Esophagus squamous epithelium (tissue), 5 donors: ENCODE measurements at places on chromosomes 16 and 17.

GRCh38 chr17:6936370-6937028 is 59.4 kb upstream of the ALOX12 start:
- DNase-seq: no peak

GRCh38 chr17:4948931-4949320 is 596 bp upstream of the PFN1 start:
- no peak for DNase-seq

- no peak for DNase-seq
Observed at GRCh38 chr16:73166441-73166851, 118.5 kb upstream of the ZFHX3 start.

DNA sequence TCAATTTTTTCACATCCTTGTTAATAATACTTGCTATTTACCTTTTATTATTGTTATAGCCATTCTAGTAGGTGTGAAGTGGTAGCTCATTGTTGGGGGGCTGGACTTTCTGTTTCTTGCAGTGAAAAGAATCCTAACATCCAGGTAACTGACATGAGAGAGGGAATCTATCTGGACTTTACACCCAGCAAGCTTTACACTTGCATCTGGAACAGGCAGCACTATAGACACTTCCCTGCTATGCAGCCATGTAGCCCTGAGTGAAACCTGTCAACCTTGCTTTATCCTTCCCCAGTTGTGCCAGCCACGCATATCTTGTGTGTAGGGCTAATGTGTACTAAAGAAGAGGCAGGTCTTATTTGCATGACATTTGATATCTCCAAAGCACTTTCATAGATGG is 16.9 kb upstream of the ABCC12 start:
- DNase-seq: no peak

- no peak for DNase-seq
Observed at GRCh38 chr17:62899361-62899760, 66.7 kb upstream of the TANC2 start.

DNA sequence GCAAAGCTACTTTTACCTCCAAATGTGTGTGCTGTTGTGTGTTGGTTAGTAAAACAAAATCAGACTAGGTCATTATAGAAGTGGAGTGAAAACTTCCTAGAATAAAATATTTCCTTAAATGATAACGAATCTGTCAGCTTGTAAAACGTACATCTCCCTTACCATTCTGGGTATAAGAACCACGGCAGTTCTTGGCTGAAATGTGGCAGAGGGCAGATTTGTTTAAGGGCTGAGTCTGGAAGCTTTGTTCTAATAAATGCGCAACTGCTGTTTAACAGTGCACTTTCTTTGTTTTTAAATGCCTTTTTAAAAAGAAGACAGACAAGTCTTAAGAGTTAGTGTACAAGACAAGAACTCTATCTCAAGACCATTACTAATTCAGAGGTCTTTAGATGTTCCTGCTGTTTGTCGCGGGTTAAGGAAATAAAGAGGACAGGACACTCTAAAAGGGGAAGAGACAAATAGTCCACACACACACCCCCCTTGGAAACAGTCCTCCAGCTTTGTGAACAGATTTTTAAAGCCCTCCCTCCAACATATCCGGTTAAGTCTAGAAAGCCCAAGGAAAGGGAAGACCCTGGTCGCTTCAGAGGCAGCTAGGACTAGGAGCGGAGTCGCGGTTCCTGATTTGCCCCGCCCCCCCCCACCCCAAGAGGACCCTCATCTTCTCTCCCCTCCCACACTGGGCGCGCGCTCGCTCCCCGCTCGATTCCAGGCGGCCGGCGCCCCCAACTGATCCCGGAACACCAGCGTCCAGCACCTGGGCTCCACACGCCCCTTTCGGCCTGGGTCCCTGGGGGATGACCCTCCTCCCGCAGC is 658 bp downstream of the SYNRG start:
- DNase-seq: no peak

DNA sequence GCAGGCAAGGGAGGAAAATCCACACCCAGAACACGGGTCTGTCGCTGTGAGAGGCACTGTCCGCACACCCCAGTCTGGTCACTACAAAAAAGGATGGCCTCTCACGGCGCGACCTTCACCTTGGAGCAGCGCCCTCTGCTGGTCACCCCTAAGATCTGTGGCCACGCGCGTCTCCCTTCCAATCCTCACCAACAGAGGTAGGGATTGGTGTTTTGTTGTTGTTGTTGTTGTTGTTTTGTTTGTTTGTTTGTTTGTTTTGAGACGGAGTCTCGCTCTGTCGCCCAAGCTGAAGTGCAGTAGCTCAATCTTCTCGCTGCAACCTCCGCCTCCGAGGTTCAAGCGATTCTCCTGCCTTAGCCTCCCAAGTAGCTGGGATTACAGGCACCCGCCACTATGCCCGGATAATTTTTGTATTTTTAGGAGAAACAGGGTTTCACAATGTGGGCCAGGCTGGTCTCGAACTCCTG is 15.0 kb upstream of the C17orf58 start:
- no peak for DNase-seq

- DNase-seq: no peak
Observed at GRCh38 chr16:4206680-4207079, 35.2 kb downstream of the SRL start.

DNA sequence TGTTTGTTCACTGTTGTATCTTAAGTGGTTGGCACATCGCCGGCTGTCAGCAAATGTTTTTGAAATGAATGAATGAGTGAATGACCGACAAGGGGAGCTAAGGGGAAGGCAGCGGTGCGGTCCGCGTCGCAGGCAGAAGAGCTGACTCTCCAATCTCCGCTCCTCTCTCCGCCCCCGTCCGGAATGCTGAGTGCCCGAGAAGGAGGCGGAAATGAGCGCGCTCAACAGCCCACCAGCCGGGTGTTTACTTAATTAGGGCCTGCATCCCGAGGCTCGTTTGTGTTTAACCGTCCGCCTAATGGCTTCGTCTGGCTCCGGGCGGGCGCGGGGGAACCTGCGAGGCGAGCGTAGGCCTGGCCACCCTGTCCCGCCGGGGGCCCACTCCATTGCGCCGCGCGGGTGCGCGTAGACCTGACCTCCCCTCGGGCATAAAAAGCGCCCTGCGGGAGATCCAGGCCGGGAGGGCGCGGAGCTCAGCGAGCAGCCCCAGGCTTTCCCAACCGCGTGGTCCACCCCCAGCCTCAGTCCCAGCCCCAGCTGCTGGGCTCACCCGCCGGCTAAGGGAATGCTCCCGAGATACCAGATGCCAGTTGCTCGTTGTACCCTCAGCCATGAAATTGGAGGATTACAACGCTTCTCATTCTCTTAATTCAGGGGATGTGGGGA is 2.5 kb upstream of the CDH3 start:
- no peak for DNase-seq

DNA sequence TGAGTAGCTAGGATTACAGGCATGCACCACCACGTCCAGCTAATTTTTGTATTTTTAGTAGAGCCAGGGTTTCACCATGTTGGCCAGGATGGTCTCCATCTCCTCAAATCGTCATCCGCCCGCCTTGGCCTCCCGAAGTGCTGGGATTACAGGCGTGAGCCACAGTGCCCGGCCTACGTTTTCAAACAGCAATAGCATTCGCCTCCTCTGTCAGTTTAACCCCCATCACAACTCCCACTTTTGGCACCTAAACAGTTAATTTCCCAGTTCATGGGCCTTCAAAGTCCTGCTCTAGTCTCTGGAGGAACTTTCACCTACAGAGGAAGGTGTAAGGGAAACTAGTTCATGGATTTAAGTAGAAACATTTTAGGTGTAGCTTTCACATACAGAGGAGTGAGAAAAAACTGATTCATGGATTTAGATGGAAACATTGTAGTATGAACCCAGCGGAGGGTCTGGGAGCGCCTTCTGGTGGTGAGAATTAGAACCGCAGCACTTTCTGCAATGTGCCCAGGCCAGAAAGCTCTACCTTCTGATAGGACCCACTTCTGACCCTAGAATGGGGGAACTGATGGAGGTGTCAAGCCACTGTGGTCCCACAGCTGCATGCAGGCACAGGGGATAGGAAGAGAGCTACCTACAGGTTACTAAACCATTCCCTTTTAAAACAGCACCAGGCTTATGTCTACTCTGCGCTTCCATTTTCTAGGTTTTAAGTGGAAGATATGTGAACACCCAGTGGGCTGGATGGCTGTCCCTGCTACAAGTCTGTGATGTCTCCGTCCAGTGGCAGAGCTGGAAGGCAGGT is 12.0 kb upstream of the MEOX1 start:
- DNase-seq: no peak

- DNase-seq: no peak
Observed at GRCh38 chr16:19835968-19836421, 48.7 kb downstream of the GPRC5B start.

DNA sequence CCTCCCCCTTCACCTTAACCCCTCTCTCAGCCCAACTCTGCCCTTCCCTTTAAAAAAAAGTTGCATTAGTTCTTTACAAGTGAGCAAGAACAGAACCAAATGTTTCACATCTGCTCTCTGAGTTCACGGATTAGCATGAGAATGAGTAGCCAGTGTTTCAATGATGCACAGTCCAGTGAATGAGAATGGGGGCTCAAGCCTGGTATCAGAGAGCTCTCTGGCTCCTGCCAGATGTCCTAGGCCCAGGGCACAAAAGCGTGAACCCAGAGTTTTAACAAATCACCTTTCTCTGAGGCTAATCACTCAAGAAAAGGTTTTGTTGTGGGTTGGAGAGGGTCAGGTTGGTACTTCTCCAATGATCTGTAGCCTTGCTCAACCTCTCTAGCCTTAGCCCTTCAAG is 41.5 kb upstream of the HS3ST3A1 start:
- no peak for DNase-seq

GRCh38 chr16:11101695-11102522 is 154.1 kb downstream of the SOCS1 start:
- no peak for DNase-seq

GRCh38 chr16:66300501-66300900 is 66.0 kb upstream of the CDH5 start:
- no peak for DNase-seq

GRCh38 chr16:75433732-75434413 is 570 bp upstream of the CFDP1 start:
- DNase-seq: no peak
